Omental fat pad (tissue), 4 donors: ENCODE measurements at places on chromosomes 1 and 21. TPM values are rescaled to one million over a fixed set of nuclear protein-coding genes. Genes with fewer than 3 reads are reported as not detected.

DNA sequence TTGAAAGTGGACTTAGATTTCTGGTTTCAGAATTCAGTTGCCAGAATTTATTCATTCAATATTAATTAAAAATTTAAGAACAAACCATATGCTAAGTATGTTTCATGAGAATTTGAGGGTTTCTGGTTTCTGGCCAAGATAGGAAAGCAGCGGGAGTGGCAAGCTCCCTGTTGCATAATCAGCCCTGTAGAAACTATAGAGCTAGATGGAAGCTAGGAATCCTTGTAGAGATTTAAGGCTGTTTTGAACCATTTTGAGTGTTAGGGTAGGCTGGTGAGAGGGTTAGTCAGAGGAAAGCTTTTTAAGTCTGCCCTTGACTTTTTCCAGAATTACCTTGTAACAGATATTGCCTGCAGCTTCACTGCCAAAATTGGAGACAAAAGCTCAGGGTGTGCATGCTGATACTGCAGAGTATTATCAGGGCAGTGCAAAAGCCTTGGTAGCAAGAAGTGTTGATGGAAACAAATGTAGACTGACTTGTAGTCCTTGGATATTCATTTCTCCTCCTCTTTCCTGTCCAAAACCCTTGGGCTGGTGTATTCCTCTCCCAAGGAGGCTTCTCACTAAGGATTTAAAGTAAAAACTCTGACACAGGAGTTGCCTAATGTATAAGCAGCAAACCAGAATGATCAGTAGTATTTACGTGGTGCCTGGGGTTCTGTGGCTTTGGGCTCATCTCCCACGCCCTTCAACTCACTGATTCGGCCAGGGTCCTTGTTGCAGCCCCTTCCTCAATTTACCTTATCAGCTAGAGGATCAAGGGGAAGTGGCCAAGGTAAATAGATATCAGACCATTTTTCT lies 12.6 kb upstream of the GIPC2 start:
- no peak for DNase-seq

GRCh38 chr1:150615346-150616201 lies 13.8 kb downstream of the ENSA start:
- no peak for DNase-seq

- DNase-seq: no peak
Measured at GRCh38 chr1:74571493-74571800, 59.0 kb upstream of the LRRC53 start.

DNA sequence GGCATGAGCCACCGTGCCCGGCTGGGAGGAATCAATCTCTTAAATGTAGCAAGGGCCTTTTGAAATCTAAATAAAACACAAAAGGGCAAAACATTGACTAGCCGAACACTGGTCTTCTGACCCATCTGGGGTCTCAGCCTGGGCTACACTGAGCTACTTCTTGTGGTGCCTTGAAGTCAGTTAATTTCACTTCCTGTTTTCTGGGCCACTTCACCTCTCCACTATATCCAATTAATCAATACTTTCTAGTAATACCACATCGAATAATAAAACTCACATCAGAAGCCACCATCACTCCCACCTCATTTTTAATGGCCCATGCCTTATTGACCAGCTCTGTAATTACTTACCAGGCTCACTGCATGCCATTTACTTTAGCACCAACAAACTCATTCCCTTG lies 138.0 kb upstream of the SAMSN1 start:
- DNase-seq: no peak

The SLAMF8 gene
- total RNA-seq: 8.9 TPM

The CRTC2 gene
- total RNA-seq: 16.3 TPM

The KLHDC9 gene
- total RNA-seq: 2.2 TPM
